H7 (cell line): ENCODE measurements at places on chromosomes 7 and 10.

GRCh38 chr10:35339942-35340341 is 3.6 kb downstream of the CCNY start:
- DNase-seq, result no peak

- no peak for DNase-seq
Observed at GRCh38 chr7:130938661-130939060, 204.7 kb upstream of the KLF14 start.

DNA sequence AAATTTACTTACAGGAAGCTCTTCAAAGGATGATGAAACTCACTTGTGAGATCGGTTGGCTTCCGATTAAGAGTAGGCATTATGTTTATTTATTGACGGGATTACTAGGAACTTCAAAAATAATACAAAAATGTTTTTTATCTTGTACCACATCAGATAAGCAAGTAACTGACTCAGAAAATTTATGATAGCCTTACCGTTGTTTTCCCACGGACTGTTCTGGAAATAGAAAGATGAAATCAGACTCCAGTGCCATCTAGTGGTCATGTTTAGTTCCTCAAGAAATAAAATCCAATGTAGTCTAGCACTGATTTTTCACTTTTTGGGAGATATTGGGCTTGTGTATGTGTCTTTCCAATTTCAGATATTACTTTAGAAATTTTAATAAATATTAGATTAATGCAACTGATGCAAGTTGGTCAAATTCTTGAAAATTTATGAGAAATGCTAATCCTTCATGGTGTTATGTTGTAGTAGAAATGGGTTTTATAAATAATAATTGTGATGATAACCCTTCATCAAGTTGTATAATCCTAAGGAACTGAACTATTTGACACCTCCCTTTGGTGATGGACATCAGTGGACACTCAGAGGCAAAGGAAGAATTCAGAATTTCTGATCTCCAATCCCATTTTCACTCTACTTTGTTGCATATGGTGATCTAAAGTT is 168.8 kb downstream of the TMEM26 start:
- DNase-seq, result no peak

- DNase-seq, result no peak
Observed at GRCh38 chr10:109115179-109115578, 808.1 kb downstream of the XPNPEP1 start.

- no peak for DNase-seq
Observed at GRCh38 chr10:110502072-110502845, 4.6 kb downstream of the DUSP5 start.

DNA sequence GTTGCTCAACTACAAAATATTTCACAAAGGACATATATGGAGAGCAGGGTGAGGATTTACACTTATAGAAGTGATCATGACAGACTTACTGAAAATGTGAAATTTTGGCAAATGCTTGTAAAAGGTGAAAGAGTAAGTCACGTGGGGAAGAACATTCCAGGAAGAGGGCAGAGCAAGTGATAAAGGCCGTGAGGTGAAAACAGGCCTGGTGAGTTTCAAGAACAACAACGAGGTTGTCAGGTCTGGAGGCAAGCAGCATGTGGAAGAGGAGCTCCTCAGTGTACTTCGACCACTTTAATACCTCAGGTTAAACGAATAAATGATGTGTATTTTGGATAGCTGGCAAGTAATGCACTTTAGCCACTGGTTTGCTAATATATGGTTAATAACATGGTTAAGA is 706.7 kb downstream of the PCDH15 start:
- peak; percentile 2 for DNase-seq

GRCh38 chr10:86261470-86261869 is 105.1 kb downstream of the GRID1 start:
- DNase-seq, result no peak

DNA sequence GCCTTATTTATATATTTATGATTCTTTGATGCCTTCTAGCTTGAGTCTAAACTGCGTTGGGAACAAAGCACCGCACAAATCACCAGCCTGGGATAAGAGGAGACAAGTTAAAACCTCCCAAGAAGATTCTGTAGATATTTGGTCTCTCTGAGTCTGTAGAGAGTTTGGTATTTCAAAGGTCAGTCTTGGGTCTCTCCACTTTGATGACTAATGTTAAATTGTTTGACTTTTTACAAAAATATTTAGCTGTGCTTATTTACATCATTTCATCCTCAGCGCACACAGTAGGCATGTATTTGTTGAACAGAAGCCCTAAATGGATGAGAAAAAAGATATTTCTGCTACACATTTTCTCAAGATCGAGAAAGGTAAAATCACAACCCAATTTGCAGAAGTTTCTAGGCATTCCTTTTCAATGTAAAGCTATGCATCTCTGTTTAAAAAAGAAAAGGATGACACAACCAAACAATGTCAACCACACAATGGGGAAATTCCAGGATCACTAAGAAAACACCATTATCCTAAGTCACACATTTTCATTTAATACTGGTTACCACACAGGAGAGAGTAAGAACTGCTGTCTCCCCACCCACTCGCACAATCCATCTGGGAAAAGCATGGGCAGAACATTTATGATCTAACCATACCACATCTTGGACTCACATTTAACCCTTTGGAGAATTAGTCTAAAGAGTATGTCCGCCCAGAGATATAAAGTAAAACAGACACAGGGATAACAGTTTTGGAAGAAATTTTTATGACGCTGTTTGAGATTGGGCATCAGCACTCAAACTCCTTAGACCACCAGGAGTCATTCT is 4.4 kb downstream of the CDK6 start:
- peak; percentile 19 for DNase-seq

- DNase-seq, result no peak
Observed at GRCh38 chr10:85661123-85661522, 705.5 kb downstream of the GRID1 start.

DNA sequence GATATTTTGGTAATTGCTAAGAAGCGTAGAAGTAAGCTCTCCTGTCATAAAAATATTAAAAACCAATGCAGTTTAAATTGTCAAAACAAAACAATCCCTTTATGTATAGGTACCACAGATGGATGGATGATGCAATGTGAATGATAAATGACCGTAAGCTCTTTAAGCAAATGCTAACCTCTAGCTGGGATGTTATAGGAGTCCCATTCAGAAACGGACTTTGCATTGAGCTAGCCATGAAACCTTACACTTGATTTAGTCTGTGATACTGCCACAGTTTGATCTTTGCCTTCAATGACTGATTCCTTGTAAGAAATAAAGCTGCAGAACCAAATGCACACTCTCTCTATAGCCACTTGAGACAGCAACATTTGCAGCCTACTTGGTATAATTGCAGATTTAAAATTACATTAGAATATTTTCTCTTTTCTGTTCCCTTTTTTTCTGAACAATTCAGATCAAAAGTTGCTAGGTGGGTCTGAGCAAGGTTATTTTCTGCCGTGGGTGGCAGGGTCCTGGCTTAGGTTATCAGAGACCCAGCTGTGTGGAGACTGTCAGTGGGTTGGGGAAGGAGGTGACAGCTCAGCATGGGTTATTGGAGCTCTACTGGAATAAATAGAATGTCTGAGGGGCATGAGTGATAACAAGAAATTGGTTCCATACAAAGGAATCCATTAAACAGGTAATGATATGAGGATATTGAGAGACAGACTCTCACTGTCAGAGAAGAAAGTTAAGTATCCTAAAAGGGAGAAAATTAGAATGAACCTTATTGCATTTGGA is 258.8 kb upstream of the CDC14C start:
- no peak for DNase-seq

DNA sequence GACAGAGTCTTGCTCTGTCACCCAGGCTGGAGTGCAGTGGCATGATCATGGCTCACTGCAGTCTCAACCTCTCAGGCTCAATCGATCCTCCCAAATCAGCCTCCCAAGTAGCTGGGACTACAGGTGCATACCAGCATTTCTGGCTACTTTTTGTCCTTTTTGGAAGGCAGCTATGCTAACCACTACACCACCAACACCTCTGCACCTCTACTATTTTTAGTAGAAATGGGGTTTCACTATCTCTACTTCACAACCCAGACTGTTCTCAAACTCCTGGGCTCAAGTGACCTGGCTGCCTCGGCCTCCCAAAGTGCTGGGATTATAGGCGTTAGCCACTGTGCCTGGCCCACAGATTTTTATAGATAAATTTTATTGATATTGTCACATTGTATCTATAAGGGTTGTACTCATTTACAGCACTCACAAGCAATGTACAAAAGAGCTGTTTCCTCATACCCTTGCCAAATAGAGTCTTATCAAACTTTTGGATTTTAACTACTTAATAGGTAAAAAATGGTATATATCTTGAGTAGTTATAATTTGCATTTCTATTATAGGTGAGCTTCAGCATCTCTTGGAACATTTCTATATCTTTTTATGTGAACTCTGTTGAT is 23.7 kb downstream of the PRR15 start:
- no peak for DNase-seq

GRCh38 chr10:65294329-65294728 is 1631.5 kb upstream of the LRRTM3 start:
- no peak for DNase-seq

GRCh38 chr7:45970454-45970853 is 49.4 kb upstream of the IGFBP3 start:
- no peak for DNase-seq

DNA sequence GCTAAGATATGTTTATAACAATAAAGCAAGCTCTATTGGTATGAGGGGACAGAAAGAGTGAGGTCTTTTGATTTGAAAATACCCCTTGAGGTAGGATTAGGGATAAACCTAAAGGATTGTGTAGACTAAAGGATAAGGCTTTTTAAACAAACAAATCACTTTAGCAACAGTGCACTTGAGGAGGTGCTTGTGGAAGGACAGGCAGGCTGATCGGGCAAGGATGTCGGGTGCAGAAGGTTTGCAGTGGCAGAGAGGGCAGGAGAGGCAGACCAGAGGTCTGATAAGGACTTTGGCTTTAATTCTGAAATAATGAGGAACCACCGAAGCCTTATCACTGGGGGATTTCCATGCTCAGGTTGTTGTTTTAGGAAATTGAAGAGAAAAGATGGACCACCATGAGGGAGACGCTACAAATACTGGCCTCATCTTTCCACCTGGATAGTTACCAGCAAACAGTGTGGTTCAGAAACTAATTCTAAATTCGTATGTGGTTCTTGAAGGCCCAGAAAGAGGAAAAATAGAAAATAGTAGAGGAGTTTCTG is 119.5 kb upstream of the KLF6 start:
- no peak for DNase-seq

GRCh38 chr10:21953585-21954057 is 49.9 kb downstream of the DNAJC1 start:
- DNase-seq, result peak; percentile 34

DNA sequence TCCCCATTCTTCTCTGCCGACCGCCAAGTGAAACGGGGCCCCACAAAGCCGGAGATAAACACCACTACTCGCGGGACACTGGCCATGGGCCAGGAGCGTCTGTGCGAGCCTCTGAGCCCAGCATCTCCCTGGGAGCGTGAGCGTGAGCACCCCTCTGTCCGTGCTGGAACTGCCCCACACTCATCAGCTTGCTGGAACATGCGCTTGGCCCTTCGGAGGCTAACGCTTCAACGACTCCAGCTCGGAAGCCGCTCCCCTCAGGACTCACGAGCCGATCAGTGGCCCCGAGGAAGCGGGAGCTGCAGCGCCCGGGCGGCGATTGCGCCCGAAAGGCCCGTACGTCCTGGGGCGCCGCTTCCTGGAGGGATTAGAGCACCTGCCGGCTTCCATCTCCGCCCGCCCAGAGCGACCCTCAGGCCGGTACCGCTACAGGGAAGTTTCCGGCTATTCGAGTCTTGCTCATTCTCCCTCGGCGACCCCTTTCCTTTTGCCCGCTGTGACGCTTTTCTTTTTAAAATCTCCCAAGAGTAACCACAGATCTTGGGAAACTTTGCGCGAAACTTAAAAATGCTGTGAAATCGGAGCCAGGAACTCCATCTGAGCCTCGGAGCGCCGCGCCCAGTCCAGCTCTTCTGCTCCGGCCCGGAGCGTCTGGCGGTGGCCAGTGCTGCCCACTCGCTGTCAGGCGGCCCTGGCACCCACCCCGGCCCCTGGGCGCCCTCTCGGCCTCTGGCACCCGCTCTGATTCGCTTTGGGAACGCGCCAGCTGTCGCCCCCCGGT is 1.0 kb downstream of the TLL2 start:
- peak; percentile 76 for DNase-seq

DNA sequence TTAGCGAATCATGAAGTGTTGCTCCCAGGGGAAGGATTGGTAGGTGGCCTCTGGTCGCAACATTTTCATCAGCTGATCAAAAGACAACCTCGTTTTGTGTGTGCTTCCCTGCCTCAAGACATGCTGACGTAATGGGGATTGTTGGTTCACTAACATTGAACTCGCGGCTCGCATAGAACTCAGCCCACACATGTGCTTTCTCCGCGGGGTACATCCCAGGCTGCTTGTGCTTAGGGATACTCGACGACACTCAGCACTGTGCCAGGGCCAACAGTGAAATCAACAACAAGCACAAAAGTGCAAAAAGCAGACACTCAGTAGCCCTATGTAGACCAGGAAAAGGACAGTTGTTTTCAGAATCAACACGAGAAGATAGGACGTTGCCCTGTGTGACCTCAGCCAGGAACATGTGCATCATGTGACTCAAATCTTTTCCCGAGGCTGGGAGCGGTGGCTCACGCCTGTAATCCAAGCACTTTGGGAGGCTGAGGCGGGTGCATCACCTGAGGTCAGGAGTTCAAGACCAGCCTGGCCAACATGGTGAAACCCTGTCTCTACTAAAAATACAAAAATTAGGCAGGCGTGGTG is 20.8 kb downstream of the WIPI2 start:
- DNase-seq, result no peak

DNA sequence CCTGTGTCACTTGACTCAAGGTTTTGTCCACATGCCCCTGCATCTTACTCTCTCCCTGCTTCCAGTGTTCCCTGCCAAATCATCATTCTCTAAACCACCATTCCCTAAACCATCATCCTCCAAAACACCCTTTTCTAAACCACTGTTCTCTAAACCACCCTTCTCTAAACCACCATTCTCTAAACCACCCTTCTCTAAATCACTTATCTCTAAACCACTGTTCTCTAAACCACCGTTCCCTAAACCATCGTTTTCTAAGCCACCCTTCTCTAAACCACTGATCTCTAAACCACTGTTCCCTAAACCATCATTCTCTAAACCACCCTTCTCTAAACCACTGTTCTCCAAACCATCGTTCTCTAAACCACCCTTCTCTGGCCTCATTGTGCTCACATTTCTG is 142.1 kb downstream of the CXCL12 start:
- peak; percentile 1 for DNase-seq

DNA sequence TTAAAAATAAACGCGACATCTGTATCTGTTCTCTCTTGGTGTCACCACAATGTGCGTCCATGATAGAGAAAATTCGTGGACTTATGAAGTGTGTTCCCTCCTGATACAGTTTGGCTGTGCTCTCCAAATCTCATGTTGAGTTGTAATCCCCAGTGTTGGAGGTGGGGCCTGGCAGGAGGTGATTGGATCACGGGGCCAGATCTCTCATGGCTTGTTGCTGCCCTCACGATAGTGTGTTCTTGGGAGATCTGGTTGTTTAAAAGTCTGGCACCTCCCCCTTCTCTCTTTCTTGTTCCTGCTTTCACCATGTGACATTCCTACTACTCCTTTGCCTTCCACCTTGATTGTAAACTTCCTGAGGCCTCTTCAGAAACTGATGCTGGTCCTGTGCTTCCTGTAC is 229.4 kb upstream of the MYO3A start:
- no peak for DNase-seq

GRCh38 chr10:61907011-61907410 is 5.5 kb downstream of the ARID5B start:
- no peak for DNase-seq

GRCh38 chr7:89926701-89927100 is 227.6 kb upstream of the STEAP1 start:
- no peak for DNase-seq

GRCh38 chr10:13559124-13559700 is 27.6 kb upstream of the PRPF18 start:
- DNase-seq, result no peak

- no peak for DNase-seq
Observed at GRCh38 chr10:66218981-66219587, 706.8 kb upstream of the LRRTM3 start.

GRCh38 chr7:23184709-23185359 is 3.0 kb downstream of the NUP42 start:
- DNase-seq, result no peak
